Esophagus mucosa (tissue), 1 donor: ENCODE measurements at places on chromosomes 2 and 18.
A peak's percentile ranks its signal among the peaks of the same experiment; 100 is the strongest.

DNA sequence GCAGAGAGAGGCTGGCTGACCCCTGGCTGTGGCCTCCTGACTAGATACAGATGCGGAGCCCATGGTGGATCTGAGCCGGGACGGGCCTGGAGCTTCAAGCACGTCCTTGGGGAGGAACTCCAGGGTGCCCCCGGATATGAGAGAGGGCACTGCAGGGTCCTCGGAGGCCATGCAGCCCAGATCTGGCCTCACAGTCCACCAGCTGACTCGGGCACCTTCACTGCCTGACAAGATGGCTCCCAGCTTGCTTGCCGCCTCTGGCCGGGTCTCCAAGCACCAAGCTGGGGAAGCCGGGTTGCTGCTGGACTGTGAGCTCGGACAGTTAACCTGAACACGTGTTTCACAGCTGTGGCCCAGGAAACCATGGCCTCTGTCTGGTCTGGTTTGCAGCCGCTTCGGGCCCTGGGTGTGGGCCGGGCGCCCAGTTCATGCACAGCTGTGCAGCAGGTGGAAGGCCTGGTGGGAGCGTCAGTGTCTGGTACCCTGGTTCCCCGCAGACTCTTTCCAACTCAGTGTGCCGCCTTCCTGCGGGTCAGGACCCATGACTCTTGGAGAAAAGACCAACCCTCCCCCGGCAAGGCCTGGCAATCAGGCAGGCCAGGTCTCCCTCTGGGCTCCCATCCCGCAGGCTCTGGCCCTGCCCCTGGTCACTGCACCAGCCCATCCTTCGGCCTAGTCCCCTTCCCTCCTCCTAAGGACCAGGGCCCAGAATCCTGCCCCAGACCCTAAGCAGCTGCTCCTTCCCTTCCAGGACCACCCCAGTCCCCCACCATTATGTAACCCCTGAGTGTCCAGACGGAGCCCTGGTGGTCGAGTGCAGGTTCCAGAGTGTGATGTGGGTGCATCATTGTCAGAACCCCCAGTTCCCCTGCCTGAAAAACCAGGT lies 74.6 kb upstream of the OTOS start:
- no peak for ATAC-seq

DNA sequence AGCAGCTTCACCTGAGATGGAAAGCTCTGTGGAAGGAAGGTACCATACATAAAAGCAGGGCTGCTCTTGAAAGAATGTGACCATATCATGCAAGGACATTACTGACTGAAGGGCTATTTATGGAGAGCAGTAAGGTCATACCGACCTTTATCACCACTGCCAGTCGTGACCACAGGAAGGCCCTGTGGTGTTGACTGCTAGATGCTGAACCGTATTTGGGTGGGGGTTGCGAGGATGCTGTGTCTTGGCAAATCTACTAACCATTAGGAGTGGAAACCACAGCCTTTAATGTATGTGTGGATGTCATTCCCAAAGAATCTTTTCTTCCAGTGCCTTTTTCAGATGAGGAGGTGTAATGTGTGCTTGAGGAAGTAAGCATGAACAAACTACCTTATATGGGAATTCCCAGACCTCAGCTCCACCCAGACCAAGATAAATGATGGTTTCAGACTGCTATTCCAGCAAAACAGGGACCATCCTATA lies 60.8 kb downstream of the LIMS1 start:
- no peak for ATAC-seq

DNA sequence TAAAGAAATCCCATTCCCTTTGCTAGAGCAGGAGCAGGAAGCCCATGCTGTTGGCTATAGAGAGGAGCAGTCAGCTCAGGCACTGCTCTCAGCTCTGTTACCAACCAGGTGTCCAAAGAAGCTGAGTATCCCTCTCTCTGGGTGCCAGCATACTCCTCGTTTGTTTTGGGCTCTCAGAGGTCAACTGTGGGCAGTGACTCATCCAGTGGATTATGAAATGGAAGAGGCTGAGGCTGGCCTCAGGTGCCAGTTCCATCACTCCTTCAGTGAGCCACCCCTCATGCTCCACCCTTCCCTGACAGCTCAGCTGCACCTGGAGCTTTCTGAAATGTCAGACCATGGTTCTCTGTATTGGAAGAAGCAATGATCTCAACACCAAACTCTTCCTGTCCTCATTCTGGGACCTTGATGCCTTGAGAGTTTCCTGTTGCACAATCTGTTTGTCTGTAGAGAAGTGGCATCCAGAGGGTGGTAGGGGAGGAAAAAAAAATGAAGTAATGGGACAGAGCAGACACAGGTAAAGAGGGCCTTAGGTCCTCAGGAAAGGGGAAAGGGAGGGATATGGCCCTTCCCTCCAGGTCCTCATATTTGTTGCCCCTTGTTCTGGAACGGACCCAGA lies 31.2 kb upstream of the EN1 start:
- ATAC-seq, result peak; percentile 37

- ATAC-seq, result peak; percentile 90
Observed at GRCh38 chr2:178331474-178332432, 119.2 kb downstream of the PRKRA start.

DNA sequence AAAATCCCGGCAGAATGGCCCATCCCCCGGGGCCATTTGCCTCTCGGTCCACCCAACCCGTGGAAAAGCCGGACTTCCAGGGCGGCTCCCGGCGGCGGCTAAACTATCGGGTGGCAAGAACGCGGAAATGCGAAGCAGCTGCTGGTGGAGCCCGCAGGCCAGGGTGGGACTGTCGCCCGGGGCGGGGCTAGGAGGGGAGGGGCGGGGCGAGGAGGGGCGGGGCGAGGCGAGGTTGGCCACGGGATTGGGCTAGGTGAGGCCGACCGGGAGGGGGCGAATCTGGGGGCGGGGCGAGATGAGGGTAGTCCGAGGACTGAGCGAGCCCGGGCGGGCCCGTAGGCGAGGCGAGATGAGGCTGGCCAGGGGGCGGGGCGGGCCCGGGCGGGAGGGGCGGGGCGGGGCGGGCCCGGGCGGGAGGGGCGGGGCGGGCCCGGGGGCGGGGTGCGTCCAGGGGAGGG lies 315 bp upstream of the SLC66A3 start:
- ATAC-seq, result peak; percentile 96

DNA sequence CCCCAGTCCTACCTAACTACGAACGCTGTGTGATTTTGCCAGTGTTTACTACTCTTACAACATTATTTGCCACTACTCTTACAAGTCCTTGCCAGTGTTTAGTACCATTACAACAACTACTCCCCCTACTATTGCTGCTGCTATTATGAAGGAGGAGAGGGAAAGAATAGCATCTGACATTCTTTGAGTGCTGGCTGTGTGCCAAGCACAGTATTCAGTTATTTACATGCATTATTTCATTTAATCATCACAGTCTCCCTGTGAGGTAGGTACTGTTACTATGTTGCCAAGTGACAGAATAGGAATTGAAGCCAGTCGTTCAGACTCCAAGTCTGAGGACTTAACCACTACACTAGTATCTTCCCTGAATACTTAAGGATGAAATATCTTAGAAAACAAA lies 185.9 kb upstream of the FOSL2 start:
- ATAC-seq, result no peak

DNA sequence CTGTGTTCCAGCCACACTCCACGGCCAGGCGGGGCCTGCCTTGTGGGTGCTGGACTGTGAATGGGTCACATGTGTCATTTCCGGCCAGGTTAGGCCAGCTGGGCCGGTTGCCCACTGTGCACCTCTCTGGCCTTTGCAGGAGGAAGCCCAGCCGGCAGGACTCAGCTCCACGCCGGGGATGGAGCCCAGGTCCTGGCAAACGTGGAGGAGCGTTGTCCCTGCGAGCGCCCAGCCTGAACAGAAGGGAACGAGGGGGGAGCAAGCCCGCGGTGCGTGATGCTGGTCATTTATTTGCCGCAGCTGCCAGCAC lies 152.9 kb downstream of the PXDN start:
- peak; percentile 10 for ATAC-seq

- no peak for ATAC-seq
Observed at GRCh38 chr18:40066368-40066767, 1888.7 kb upstream of the PIK3C3 start.
